Pericardium fibroblast (primary cell): ENCODE measurements at places on chromosomes 7 and 10. TPM values are rescaled to one million over a fixed set of nuclear protein-coding genes. Genes with fewer than 3 reads are reported as not detected.

Gene CTAGE4
- total RNA-seq, result 0.09 and 0.82 TPM in 2 replicates

Gene OGDHL
- total RNA-seq, result 0.09 and 0.82 TPM in 2 replicates

Gene PIP
- not detected in 2 replicates for total RNA-seq

Gene ZCCHC24
- 62.0 and 80.3 TPM in 2 replicates for total RNA-seq

Gene FEZF1
- not detected in 2 replicates for total RNA-seq

Gene GIMAP2
- 0.09 and 0.12 TPM in 2 replicates for total RNA-seq

Gene PIK3CG
- total RNA-seq, result not detected in 2 replicates

Gene NCF1
- not detected in 2 replicates for total RNA-seq

Gene NKX1-2
- not detected in 2 replicates for total RNA-seq

Gene NPFFR1
- total RNA-seq, result not detected in 2 replicates

Gene FAM204A
- total RNA-seq, result 38.6 and 46.7 TPM in 2 replicates

Gene ACSM6
- not detected in 2 replicates for total RNA-seq

Gene CNNM2
- 5.1 and 6.1 TPM in 2 replicates for total RNA-seq

Gene ANKRD2
- 0.85 TPM in 1 of 2 replicates, not detected in the other for total RNA-seq

Gene VAX1
- not detected in 2 replicates for total RNA-seq

Gene SEPHS1
- 30.2 and 36.3 TPM in 2 replicates for total RNA-seq

Gene AMPH
- 1.5 and 12.5 TPM in 2 replicates for total RNA-seq

Gene MMD2
- not detected in 2 replicates for total RNA-seq

Gene PTF1A
- total RNA-seq, result not detected in 2 replicates

Gene MYO3A
- total RNA-seq, result not detected in 2 replicates

Gene FRMD4A
- 6.8 and 17.1 TPM in 2 replicates for total RNA-seq

Gene GPR15LG
- not detected in 2 replicates for total RNA-seq

Gene MBL2
- total RNA-seq, result not detected in 2 replicates

Gene KCP
- not detected in 2 replicates for total RNA-seq

Gene CCDC201
- not detected in 2 replicates for total RNA-seq

Gene TMEM176A
- total RNA-seq, result 4.1 and 6.2 TPM in 2 replicates

Gene CPA4
- 18.0 and 49.9 TPM in 2 replicates for total RNA-seq

Gene PRF1
- not detected in 2 replicates for total RNA-seq

Gene SLC18A3
- not detected in 2 replicates for total RNA-seq

Gene HOXA11
- total RNA-seq, result 4.0 TPM in 1 of 2 replicates, not detected in the other
